H54 (cell line): ENCODE measurements at places on chromosomes 12 and 14.
A peak's percentile ranks its signal among the peaks of the same experiment; 100 is the strongest.

GRCh38 chr12:19830446-19830845 is 391.2 kb downstream of the AEBP2 start:
- DNase-seq = no peak

DNA sequence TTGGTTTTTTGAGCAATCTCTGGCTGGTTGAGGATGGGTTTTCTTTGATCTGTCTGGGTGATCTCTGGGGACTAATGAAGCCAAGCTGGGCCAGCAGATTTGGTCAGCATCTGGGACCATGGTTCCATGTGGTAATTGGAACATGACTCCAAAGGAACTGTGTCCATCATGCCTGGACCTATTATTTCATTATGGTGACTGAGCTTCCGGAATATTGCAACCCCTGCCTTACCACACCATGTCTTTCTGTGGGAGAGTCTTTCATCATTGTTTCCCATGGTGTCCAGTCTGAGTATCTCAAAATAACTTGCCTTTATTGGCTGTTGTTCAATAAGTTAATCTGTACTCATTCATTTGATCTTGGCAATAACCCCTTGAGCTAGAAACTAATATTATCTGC is 624.9 kb upstream of the TBX3 start:
- no peak for DNase-seq

GRCh38 chr12:128911861-128912260 is 58.6 kb downstream of the GLT1D1 start:
- DNase-seq = no peak

DNA sequence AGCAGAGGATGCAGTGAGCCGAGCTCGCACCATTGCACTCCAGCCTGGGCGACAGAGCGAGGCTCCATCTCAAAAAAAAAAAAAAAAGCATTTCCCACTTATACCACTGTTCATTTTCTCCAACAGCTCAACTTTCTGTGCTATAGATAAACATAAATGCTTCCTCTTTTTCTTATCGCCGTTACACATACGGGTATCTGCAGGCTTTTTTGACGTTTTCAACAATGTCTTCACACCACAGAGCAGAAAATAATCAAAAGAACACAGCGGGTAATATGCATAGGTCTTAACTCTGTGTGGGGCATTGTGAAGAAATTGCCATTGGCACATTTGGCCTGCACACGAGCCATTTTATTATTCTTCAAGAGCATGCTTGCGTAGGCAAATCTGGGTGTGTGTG is 86.4 kb downstream of the CAPZA3 start:
- no peak for DNase-seq

GRCh38 chr12:43749016-43749415 is 9.6 kb downstream of the PUS7L start:
- DNase-seq = no peak

GRCh38 chr12:101599311-101599710 is 4.5 kb downstream of the MYBPC1 start:
- DNase-seq = no peak

DNA sequence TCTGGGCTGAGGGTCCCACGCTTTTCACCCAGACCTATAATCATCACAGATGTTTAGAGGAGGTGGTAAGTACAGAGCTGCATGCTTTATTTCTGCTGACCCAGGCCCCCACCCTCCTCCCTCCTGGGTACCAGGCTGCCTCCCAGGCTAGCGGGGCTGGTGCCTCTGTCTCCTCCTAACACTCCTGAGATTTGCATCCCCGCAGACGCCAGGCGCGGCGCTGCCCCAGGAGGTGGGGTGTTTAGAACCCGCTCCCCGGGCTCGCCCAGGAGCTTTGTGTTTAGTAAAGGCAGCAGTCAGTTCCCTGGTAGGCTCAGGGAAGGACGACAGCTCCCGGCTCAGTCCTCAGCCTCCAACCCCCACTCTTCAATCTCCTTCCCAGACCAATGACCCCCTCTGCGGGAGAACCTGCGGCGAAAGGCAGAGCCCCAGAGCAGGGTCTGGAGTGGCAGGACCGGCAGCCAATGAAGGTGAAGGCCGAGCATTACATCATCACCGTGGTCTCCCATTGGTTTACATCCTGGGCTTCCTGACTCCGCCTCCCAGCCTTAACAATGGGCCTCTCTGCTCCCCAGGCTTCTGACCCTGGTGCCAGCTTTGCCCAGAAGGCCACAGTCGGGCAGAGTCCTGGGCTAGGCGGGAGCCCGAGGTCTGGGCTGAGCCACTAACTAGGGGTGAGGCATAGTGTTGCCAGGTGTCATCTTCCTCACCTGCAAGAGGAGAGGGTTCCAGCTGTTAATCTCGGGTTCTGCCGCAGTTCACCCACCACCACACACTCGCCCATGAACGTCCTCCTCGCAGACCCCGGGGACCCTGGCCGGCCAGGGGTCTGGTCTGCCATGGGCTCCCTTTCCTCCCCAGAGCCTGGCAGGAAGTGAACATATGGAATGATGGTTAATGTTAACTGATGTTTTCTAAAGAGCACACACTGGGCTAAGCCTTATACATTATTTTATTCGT is 57.5 kb downstream of the CALM1 start:
- DNase-seq = peak; percentile 92

DNA sequence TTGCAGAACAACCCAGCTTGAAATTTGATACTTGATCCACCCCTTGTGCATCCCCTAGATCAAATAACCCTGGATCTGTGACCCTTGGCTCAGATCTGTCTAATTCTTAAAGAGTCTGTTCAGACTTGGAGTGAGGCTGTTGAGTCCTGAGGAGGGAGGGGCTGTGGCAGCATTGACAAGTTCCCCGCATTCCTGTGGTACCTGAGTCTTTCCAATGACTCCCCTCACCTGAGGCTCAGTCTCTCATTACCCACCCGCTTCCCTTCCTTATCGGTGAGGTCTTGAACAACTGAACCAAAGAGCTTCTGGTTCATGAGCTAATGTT is 16.1 kb upstream of the HDAC7 start:
- no peak for DNase-seq

- no peak for DNase-seq
Observed at GRCh38 chr14:99426265-99426664, 54.4 kb downstream of the SETD3 start.

GRCh38 chr12:48194799-48195201 is 8.3 kb downstream of the OR10AD1 start:
- DNase-seq = no peak

- no peak for DNase-seq
Observed at GRCh38 chr14:102949801-102950451, 27.5 kb downstream of the AMN start.

DNA sequence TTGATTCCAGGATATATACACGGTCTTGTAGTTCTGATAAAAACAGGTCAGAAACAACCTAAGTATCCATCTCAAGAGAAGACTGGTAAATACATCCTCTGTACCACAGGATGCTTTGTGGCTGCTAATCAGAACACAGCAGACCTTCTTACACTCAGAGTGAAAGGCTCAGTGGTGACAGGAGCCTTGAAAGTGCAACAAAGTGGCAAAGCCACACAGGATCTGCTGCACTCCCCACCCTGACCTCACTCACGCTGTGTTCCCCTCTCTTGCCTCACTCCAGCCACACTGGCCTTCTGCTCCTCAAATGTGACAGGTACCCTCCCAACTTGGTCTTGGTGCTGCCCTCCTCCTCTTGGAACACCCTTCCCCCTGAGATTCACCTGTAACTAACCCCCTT is 98.1 kb upstream of the GRIP1 start:
- DNase-seq = no peak

GRCh38 chr12:15963271-15963670 is 52.1 kb downstream of the DERA start:
- no peak for DNase-seq

DNA sequence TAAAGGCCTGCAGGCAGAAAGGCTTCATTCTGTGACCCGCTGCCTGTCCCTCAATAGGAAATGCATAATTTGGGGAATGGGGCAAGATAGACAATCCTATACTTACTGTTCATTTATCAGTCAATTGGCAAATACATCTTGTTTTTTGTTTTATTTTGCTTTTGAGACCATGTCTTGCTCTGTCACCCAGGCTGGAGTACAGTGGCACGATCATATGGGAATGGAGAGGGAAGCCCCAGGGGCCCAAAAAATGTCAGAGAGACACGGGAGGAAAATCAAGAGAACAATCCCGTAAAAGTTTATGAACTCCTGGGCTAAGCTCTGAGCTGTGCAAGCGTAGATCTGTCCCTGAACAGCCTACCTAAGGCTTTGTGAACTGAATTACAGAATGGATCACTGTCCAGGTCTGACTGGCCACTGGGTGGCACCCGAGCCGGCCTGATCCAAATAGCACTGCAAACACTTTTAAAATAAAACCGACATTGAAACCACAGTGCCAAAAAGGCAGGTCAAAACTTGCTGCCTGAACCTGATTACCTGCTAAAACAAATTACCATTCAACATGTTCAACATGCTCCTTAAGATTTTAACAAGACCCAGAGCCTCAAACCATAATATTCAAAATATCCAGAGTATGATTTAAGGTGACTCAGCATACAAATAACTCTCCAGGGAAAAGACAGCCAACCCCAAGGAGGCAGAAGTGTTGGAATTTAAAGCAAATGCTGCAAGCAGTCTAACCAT is 11.8 kb downstream of the COPS7A start:
- DNase-seq = peak; percentile 39

DNA sequence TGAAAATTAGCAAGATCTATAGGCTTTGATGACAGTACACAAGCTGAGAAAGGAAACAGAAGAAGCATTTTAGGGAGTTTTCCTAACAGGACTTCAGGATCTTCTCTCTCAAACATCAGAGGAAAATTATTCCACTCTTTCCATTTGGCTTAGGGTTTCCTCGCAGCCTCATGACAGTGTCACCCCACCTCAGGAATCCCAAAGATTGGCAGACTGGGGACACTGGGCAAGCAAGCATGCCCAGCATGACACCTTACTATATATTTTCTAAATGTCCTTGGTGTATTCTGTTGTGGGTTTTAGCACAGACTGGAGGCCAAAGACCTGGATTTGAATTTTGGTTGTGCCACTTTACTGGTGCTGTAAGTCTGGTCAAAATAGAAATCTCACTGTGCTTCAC is 482.4 kb upstream of the SOX5 start:
- no peak for DNase-seq

DNA sequence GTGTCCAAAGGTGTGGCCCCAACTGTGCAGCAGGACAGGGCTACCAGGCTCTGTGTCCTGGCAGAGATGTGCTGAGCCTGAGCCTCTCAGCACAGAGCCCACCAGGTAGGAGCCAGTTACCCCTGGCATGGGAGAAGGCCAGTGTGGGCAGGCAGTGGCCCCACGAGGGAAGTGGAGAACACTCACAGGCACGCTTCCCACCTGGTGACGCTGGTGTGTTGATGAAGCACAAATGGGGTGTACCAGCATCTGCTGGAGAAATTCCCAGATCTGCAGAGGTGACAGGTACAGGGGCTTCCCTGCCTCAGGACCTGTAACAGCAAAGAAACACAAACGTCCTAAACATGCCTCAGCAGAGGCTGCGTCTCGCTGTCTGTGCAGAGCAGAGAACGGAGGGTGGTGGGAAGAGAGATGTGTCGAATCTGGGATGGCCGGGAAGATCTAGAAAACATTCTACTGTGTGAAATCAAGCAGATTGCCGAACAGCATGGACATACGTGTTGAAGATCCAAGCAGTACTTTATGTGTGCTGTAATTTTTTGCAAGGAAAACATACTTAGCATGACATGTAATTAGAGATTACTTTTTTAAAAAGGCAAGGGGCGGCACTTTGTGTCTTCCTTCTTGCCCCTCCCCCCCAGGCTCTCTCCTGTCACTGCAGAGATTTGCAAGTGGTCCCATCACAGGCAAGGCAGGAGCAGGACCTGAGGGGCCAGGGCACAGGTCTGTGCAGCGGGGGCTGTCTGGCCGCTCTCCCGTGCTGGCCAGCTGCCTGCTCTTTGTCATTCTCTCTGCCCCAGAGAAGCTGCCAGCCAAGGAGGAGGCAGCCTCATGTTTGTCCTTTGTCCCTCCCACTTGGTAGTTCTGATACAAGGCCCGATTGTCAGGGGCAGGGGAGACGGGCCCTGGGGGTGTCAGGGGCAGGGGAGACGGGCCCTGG is 17.3 kb downstream of the HIP1R start:
- no peak for DNase-seq

- no peak for DNase-seq
Observed at GRCh38 chr14:102434647-102435175, 72.0 kb downstream of the TECPR2 start.

DNA sequence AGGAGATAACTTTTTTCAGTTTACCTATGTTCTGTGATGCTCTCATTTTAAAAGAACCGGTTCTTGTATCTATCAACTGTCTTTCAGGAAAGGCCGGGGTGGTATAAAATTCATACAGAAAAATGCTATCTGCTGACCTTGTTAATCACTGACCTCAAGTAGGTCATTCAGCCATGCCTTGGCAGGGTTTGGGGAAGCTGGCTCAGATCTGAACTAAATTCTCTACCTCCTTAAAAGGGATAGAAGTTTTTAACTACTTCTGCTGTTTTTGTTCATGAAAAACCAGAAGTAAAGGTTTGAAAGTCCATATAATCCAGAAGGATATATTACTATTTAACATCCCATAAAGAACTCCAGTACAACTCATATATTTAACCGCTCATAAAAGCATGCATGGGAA is 10.1 kb downstream of the MYRFL start:
- DNase-seq = no peak

DNA sequence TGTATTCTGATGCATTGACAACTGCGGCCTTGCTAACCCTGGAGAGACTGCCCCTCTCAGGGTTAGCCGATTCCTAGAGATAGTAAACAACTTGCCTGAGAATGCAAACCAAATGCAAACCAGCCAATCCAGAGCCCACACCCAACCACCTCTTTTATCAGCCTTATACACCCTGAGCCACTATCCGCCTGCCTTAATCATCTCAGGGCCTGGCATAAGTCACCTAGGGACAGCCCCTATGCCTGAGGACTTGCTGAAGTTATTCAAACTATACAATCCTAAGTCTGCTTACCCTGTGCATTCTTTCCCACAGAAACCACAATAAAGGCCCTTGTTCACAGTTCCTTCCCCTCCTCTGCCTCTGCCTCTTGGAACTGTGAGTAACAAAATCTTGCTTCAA is 177.2 kb downstream of the KCNA5 start:
- DNase-seq = peak; percentile 15

- no peak for DNase-seq
Observed at GRCh38 chr14:79333198-79333546, 878.1 kb downstream of the DIO2 start.

DNA sequence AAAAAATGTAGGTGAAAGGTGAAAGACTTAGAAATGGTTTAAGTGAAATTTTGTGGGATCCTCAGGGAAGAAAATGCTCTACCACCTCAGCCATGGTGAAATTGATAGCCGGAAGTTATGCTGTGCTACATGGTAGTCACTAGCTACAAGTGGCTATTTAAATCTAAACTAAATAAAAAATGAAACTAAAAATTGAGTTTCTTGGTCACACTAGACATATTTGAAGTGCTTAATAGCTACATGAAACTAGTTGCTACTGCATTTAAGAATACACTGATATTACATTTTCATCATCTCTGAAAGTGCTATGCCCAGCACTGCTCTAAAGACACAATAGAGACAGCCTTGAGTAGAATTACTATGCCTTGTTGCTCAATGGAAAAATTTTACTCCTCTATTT is 10.3 kb upstream of the SLCO1B3 start:
- no peak for DNase-seq
